ENCODE measurements at places on chromosomes 11 and 22.

GRCh38 chr11:1906611-1907423 lies 12.7 kb upstream of the TNNT3 start:
- DNase-seq, result no peak

DNA sequence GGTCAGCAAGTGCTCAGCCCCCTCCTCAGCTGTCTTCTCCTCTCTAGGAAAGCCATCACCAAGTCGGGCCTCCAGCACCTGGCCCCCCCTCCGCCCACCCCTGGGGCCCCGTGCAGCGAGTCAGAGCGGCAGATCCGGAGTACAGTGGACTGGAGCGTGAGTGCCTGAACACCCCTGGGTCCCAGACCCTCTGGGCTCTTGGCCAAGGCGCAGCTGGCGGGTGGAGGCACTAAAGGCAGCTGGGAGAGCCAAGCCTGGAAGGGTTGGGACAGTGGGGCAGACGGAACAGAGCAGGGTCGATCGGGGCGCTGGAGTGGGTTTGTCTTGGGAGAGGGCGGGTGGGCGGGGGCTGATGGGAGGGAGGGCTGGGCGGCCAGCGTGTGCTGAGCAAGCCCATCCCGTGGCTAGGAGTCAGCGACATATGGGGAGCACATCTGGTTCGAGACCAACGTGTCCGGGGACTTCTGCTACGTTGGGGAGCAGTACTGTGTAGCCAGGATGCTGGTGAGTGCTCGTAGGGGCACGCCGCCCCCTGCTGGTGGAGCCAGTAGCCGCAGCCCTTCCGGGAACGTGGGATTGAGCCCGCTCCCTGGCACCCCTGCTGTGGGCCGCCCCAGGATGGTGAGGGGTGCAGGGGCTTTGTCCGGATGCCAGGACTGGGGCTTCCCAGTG lies 14.1 kb upstream of the MDK start:
- no peak for DNase-seq

- no peak for DNase-seq
Observed at GRCh38 chr11:117770061-117770460, 27.0 kb downstream of the DSCAML1 start.

- DNase-seq, result no peak
Observed at GRCh38 chr11:35662061-35662648, 420 bp upstream of the TRIM44 start.

DNA sequence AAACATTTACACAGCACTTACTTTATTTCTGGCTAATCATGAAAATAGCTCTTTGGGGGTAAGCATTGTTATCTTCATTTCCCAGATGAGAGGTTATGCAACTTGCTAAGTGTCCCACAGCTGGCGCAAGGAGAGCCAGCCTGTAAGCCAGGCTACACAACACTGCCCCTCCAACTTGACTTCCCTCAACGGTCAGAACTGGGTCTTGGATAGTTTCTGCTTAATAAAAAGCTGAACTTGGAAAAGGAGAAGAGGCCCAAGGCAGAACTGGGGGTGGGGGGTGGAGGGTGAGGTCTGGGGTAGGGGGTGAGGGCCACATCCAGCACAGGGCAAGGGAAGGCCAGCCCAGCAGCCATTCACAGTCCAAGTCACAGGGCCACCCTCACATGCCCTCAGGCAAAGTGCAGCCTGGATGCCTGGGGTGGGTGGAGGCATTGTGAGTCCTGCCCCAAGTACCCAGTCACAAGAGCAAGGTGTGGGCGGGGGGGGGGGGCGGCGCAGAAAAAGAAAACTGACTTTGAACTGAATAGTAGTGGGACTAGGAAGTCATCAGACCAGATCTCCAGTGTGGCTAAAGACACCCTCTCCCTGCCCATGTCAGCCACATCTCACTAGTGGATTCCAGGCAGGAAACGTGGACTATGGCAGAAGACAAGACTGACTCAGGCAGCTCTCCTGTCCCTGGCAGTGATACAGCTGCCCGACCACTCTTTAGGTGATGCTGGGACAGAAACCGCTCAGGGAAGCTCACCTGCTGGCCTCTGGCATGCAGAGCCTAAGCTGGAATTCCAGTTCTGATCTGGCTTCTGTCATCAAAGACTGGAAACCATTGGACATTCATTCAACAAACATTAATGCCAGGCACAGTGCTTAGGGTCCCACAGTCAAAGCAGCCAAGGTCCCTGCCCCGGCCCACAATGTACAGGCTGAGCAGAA lies 52.4 kb downstream of the PACSIN2 start:
- no peak for DNase-seq

GRCh38 chr11:96215110-96215782 lies 127.7 kb downstream of the MAML2 start:
- DNase-seq, result no peak

DNA sequence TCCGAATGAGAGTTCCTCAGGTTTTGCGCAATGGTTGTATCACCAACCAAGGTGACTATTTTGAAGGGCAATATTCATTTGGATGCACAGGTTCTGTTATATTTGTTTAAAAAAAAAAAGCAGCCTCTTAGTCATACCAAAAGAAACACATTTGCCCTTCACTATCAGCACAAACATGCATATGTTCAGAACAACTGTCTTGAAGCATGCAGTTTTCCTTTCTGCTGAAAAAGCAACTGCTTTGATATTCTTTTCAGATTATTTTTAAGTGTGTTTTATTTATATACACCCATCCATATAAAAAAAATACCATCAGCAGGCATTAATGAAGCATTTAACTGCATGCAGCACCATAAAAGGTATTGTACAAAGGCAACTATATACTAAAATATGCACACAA lies 67.8 kb downstream of the RBFOX2 start:
- DNase-seq, result no peak

- no peak for DNase-seq
Observed at GRCh38 chr22:27097506-27097905, 440.1 kb downstream of the MIAT start.

DNA sequence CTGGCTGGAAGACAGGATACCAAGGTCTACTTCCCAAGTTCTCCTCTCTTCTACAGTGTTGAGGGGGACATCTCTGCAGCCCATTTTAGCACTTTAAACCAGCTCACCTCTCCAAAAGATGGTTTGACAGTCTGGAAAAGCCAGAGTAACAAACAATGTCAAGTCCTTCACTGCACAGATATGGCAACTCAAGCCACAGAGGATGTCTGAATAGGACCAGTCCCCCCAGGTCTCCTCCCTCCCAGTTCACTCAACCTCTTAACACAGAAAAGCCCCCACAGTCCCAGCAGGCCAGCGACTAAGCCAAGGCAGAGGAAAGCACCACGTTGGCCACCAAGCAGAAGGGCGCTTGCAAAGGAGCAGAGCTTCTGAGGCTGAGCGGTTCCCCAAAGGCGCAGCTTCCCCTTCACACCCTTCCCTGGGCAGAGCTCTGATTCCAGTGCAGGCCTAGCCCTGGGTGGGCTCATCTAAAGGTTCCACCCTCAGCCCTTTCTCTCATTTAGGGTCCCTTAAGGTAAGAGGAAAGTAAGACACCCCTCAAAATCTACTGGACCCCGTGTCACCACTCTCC lies 62.7 kb downstream of the PAK1 start:
- DNase-seq, result no peak

GRCh38 chr11:76102802-76103201 lies 103.5 kb downstream of the WNT11 start:
- DNase-seq, result no peak

DNA sequence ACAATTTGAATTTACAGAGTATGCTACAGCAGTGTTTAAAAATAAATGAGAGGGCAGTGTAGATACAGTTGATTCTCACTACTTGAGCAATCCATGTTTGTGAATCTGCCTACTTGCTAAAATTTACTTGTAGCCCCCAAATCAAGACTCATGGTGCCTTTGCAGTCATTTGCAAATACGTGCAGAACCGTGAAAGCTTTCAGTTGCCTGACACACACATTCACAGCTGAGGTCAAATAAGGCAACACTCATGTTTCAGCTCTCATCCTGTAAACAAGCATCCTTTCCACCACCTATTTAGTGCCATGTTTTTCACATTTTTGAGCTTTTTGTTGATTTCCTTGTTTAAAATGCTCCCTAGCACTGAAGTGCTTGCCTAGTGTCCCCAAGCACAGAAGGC lies 32.5 kb upstream of the RASL10A start:
- DNase-seq, result no peak

DNA sequence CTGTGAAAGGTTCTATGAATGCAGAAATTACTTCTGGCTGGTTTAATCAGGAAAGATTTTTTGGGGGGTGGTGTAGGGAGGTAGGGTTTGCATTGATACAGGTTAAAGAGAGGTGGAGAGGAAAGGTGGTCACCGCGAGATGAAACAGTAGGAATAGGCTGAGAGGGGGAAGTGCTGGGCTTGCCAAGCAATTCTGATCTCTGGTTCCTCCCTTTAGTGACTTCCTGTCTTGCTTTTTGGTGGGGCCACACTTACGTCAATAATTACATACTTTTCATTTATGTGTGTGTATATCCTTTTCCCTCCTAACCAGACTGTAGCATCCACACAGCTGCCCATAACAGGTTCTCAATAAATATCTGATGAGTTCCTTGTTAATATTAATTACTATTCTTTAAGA lies 120.0 kb downstream of the CTNND1 start:
- no peak for DNase-seq

- DNase-seq, result no peak
Observed at GRCh38 chr11:104796301-104796700, 102.0 kb downstream of the CASP12 start.

- DNase-seq, result no peak
Observed at GRCh38 chr11:68011051-68011943, 1.2 kb downstream of the ALDH3B1 start.

DNA sequence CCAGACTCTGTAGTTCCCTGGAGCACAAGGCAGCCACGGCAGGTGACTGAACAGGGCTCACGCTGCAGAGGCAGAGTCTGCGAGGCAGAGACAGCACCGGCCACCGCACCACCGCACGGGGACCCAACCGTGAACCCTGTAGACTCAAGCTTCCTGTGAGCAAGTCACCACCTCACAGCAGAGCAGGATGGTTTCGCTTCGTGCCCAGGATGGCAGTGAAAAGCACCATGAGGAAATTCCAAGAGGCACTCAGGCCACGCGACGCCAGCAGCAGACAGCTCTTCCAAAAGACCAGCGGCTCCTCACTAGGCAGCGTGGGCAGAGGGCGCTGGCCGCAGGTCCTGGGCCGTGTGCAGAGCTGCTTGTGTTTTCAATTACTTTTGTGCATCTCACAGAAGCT lies 24.5 kb downstream of the BRD1 start:
- DNase-seq, result no peak

Measured in esophagus squamous epithelium (tissue), 5 donors.